ENCODE measurements at places on chromosomes 12 and 14. TPM values are rescaled to one million over a fixed set of nuclear protein-coding genes. Genes with fewer than 3 reads are reported as not detected.

DNA sequence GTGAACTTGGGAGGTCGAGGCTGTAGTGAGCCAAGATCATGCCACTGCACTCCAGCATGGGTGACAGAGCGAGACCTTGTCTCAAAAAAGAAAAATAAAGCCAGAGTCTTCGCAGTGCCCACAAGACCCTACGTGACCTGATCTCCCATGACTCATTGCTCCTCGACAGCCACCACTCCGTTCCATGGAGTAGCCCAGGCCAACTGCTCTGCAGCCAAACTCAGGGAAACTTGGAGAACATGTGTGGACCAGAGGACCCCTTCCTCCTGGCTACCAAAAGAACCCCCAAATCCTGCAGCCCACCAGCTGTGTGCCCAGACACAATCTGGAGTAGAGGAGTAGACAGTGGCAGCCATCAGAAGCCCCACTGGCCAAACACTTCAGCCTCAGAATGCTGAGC, 32.1 kb upstream of the PPP2R5C start:
- H3K27ac ChIP-seq = no peak overlapping the region
- H3K4me1 ChIP-seq = peaks cover 13% of the 10 kb centered on the region
- DNase-seq = no peak
- H3K36me3 ChIP-seq = no peaks in the 10 kb centered on the region
- H3K4me3 ChIP-seq = no peak overlapping the region

DNA sequence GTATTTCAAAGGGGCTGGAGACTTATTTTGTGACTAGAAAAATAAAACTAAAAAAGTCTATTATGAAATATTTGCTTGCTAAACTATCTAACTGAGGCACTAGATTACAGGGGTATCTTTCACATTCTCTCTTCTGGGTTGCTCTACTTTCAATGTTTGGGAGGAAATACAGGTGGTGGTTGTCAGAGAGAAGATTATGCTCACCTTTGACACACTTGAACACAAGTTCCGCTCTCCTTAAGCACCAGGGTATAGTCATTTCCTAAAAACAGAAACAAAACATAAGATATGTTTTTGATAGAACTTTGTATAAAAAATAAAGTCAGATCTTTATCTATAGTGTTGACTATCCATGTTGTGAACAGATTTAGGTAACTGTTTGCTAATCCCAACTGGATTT, 45.4 kb upstream of the FGF6 start:
- peaks cover 3% of the 10 kb centered on the region for H3K36me3 ChIP-seq
- no peak for DNase-seq
- H3K4me3 ChIP-seq = no peak overlapping the region
- H3K4me1 ChIP-seq = peaks cover 5% of the 10 kb centered on the region
- H3K27ac ChIP-seq = no peak overlapping the region

DNA sequence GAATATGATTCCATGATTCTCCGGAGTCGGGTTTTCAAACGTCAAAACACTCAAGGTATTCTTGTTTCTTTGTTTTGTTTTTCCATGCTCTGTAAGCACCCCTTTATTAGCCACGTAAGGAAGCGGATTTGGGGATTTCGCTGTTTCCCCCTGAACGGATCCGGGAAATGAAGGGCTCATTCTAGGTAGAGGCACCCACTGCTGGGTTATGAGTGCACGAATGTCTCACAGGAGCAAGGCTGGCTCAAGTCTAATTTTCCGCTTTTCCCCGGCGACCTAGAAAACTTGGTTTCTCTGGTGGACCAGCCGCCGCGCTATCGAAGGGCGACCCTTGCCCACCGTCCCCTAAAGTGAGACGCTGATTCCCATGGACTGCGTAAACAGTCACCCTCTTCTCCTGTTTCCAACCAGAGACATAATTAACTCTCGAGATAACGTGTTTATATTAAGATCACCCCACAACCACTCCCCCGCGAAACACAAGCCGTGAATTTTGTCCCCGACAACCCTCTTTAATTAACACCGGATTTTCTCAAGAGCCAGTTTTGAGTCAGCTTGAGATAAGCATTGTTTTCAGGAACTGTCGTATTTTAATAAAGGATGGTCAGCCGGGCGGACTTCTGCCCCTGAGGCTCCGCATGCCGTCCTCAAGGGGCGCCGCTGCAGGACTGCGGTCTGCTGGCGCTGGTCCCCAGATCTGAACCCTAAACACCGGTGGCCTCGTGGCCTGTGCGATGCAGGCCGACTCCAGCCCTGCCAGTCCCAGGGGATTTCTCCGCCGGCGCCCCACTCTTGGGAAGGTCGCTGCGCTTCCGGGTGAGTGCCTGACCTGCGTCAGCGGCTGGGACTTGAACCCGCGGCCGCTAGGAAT, 515 bp upstream of the ABCC9 start:
- H3K27me3 ChIP-seq = peaks cover 70% of the 10 kb centered on the region
- H3K4me3 ChIP-seq = peak overlapping the region; percentile 89
- peak; percentile 28 for DNase-seq
- H3K4me1 ChIP-seq = peaks cover 17% of the 10 kb centered on the region
- H3K36me3 ChIP-seq = no peaks in the 10 kb centered on the region
- no peak overlapping the region for H3K27ac ChIP-seq

DNA sequence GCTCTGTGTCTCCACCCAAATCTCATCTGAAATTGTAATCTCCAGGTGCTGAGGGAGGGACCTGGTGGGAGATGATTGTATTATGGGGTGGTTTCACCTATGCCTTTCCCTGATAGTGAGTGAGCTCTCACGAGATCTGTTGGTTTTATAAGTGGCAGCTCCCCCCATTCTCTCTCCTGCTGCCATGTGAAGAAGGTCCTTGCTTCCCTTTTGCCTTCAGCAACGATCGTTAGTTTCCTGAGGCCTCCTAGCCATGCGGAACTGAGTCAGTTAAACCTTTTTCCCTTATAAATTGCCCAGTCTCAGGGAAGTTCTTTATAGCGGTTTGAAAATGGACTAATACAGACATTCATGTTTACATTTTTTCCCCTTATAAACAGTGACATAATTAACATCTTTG, 36.1 kb downstream of the PELI2 start:
- DNase-seq = no peak
- H3K4me3 ChIP-seq = no peak overlapping the region
- H3K36me3 ChIP-seq = peaks cover 4% of the 10 kb centered on the region
- H3K4me1 ChIP-seq = peaks cover 21% of the 10 kb centered on the region

GRCh38 chr12:65715961-65716360, 108.3 kb upstream of the HMGA2 start:
- peaks cover 2% of the 10 kb centered on the region for H3K27me3 ChIP-seq
- DNase-seq = no peak
- H3K4me1 ChIP-seq = peaks cover 17% of the 10 kb centered on the region
- no peaks in the 10 kb centered on the region for H3K36me3 ChIP-seq
- H3K4me3 ChIP-seq = no peak overlapping the region
- no peak overlapping the region for H3K27ac ChIP-seq

The TMPRSS12 gene
- not detected for total RNA-seq
